ENCODE measurements at places on chromosomes 11 and 22.
A peak's percentile ranks its signal among the peaks of the same experiment; 100 is the strongest.

GRCh38 chr22:45992737-45993136 is 15.8 kb upstream of the WNT7B start:
- no peak for DNase-seq

- DNase-seq = no peak
These were observed at the start of gene DRICH1 for GRCh38 chr22:23632178-23632577. DRICH1 (minus strand) TSS chr22:23632321; CDS start chr22:23632023, 298 bp downstream.

DNA sequence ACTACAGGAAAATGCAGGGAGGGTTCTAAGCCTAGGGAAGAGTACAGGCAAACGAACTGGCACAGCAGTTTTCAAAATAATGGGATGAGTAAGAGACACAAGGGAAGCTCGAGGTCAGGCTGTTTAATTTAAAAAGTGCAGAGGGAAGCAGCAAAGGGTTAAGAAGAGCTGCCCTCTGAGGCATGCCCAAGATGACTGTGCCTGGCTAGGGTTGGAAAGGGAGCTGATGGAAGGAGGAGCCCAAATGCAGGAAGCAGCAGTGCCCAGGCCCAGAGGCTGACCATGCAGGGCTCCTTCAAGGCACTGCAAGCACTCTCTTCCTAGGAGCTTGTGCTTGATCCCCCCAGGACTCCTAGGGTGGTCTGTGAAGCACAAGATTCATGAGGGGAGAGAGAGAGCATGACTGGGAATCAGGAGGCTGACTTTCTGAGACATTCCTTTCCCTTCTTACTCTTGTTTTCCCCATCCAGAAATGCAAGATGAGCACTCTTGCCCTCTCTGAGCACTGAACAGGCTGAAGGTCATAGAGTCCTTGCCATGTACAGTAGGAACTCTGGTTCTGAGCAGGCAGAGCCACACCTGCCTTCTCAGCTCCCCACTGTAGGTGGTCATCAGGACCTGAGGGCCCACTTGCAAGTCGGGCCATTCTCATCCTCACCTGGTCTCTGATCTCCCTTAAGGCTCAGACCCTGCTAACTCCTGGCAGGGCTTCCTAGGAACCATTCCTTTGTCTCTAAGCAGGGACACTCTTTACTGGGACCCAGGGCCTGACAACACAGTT is 46.7 kb upstream of the DRD2 start:
- no peak for DNase-seq

DNA sequence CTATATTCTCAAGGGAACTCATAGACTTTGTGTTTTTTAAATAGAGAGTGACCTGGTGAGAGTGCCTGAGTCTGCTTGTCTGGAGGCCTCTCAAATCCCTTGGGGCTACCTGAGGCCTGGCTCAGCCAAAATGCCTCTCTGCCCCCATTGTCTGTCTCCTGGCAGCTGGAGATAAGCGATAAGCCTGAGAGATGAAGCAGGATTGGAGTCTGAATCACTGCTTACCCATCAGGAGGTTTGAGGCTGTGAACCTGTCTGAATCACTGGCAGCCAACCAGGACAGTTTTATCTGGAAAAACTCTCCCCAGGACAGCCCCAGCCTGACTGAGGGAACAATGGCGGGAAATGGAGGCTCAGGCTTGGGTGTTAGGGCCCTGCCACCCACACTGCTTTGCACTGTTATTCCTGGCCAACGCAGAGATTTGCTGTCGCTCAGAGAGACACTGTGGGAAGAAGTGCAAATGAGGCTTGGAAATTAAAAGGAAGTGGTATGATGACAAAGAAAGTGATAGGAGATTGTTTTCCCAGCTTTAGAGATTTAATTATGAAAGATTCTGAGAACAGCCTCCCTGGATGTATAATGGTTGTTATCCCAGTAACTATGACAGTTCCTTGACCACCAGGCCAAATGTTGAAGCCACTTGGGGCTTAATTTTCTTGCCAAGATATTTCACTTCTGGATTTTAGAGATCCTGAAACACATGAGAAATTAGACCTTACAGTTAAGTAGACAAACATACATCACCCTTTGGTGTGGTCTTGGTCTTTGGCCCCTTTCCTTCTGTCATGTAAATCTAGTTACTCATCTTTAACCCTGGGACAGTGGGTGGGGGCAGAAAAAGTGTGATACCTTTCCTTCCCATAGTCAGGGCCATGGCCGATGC is 102.1 kb downstream of the RASSF10 start:
- no peak for DNase-seq

DNA sequence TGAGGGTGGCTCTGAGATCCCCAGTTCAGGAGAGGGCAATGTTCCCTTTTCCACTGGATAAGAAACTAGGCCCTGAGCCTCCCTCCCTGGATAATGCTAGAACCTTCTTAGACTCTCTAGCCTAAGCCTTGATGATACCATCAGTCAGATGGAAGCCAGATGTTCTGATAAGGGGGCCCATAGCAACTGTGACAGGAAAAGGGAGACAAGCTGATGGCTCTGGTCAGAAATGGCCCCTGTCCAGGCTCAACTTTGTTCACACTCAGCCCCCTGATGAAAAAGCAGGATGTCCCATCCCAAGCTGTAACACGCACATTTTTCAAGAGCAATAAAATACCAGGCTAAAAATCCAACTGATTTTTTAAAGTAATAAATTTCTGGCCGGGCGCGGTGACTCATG is 7.2 kb upstream of the OAF start:
- DNase-seq = no peak

- DNase-seq = no peak
These were observed 260.2 kb upstream of the UBASH3B start for GRCh38 chr11:122395282-122395681.

- no peak for DNase-seq
These were observed 78.8 kb upstream of the BID start for GRCh38 chr22:17853073-17853472.

- no peak for DNase-seq
These were observed 19.5 kb downstream of the CLTCL1 start for GRCh38 chr22:19271856-19272535.

GRCh38 chr11:44842220-44842619 is 108.5 kb downstream of the TP53I11 start:
- DNase-seq = no peak

DNA sequence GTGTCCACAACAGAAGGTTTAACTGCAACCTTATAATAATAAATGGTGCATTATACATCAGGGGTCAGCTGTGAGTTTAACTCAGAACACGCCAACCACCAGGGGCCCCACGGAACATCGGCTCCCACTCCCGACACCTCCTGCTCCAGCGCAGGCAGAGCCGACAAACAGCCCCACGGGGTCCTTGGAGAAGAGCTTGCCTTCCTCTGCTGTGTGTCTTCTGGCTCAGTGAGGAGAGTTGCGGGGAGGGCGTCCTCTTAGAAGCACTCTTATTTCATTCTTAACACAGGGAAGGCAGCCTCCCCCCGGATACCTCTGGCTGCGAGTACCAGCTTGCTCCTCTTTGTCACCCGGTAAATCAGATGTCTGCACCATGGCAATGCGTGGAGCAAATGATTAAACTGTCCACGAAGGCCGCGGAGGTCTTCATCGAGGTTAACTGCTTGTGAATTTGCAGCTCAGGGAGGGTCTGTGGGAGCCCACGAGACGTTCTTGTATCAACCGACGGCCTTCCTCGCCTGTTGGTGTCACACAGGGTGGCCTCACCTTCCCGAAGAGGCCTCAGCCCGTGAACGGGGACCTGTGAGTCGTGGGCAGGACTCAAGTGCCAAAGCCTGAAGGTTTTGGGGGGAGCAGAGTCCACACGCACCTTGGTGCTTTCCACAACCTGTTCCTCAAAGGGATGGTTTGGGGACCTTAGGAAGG is 464.0 kb downstream of the BRD1 start:
- DNase-seq = no peak

GRCh38 chr11:93491973-93492372 is 51.2 kb downstream of the SMCO4 start:
- DNase-seq = no peak

GRCh38 chr11:126002181-126002580 is 56.3 kb downstream of the VSIG10L2 start:
- no peak for DNase-seq

GRCh38 chr11:94751218-94751609 is 16.9 kb upstream of the AMOTL1 start:
- no peak for DNase-seq

DNA sequence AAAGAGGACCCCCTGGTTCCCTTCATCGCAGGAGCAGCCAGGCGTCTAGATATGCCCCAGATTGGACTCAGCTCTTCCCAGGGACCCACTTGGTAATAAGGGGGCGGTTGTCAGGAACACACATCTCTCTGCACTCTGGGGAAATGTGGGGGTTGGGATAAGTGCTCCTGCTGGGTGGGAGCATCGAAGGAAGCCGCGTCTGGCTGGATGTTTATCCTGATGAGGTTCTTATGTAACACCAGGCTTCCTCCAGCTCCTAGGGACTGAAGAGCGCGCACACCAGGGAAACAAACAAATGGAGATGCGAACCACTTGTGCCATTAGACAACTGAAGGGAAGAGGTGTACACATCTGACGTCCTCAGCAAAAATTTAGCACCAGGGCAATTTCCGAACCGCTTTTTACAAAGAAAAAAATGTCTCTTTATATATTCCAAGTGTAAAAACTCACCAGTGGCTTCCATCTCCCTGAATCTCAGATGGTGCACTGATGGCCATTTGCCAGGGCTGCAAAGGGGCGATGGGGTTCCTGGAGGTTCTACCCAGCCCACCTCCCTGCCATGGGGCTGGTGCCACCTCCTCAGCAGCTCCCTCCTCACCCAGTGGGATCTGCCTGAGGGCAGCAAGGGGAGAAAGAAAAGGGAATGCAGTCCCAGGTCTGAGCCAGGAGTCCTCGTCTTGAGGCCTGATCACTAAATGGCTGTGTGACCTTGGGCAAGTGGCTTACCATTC is 89.4 kb downstream of the PKNOX2 start:
- no peak for DNase-seq

DNA sequence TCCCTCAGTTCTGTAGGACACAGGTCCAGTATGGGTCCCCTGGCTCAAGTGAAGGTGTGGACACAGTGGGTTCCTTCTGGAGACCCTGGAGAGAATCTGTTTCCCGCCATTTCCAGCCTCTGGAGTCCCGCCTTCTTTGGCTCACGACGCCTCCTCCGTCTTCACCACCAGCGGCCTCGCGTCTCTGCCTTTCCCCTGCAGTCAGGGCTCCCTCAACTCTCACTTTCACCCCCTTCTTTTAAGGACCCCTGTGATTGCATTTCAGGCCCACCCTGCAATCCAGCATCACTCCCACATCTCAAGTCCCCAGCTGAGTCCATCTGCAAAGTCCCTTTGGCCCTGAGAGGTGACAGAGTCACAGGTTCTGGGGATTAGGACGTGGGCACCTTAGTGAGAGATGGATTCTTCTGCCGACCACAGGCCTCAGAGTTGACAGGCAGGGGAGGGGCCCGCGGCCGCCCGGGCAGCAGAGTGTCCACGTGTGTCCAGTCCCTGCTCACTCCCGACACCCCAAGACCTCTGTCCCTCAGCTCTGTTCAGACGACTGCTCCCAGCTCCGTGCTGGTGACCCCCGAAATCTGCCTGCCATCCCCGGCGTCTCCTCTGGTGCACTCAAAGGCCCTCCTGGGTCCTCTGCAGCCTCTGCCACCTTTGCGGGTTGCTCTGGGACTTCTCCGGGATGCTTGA is 36.9 kb upstream of the KRTAP5-7 start:
- peak; percentile 21 for DNase-seq

DNA sequence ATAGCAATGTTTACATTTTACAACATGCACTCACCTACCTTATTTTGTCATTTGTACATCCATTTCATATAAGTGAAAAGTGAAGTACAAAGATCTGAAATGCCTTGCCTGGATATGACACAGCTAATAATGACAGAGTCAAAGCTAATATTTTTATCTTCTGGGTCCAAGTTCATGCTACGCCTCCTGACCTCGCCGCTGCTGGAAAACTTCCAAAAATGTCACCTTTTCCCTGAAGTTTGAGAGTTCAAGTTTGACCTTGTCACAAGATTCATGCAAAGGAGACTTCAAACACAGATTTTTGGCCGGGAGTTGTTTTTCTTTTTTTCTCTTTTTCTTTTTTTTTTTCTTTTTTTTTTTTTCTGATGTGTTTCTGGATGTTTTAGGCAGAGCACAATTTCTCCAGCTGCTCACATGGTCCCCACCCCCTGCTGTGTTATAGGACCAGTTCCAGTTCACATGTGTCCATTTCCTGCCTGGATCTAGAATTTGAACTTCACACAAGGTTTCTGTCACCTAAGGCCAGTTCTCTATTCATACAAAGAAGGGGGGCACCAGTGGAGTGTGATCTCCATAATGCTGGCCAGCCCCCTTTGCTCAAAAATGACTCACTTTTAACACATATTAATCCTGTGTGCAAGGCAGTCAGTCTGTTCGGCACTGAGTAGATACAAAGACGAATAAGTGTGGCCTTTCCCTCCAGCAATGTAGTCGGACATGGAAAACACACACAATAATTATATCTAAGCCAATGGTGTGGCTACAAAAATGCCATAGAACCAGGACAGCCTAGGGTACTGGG is 546.8 kb downstream of the BUD13 start:
- no peak for DNase-seq

- no peak for DNase-seq
These were observed 21.0 kb upstream of the TMEM123 start for GRCh38 chr11:102473543-102473942.

GRCh38 chr11:59368238-59369022 is 9.7 kb downstream of the OR5AN1 start:
- no peak for DNase-seq

DNA sequence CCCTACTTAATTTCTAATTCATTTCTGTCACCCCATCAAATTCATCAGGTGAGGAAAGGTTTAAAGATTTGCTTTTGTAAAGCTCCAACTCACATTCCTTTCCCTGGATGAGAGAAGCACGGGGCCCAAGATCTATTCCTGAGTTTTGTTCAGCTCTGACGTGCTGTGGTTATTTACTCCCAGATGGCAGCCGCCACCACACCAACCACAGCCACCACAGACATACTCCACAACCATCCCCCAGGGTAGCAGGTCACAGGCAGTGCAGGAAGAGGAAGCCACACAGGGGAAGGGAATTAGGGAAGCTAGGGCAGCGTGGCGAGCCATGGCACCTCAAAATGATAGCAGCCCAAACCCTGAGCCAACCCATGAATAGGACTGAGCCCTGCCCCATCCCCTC is 63.5 kb upstream of the CSNK2A3 start:
- no peak for DNase-seq

DNA sequence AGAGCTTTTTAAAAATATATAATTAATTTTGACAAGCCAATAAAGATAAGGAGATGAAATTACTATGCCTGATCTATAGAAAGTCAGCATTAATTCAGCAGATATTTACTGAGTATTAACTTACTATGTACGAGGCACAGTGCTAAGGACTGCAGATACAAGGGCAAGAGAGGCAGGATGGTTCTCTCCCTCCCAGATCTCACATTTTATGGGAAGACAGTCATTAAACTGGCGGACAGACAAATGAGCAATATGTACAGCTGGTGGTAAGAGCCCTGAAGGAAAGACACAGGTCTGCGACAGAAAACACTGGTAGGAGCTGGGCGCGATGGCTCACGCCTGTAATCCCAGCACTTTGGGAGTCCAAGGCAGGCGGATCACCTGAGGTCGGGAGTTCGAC is 36.8 kb downstream of the MCHR1 start:
- DNase-seq = no peak

GRCh38 chr11:119254239-119254638 is 48.1 kb downstream of the CBL start:
- no peak for DNase-seq
